Mucosa of descending colon (tissue), 3 donors: ENCODE measurements at places on chromosomes 5 and 9. TPM values are rescaled to one million over a fixed set of nuclear protein-coding genes. Genes with fewer than 3 reads are reported as not detected.

Gene GFI1B
- total RNA-seq: 1.4 TPM

Gene ST8SIA4
- 4.7 TPM for total RNA-seq

Gene PCDHA5
- 0.26 TPM for total RNA-seq

DNA sequence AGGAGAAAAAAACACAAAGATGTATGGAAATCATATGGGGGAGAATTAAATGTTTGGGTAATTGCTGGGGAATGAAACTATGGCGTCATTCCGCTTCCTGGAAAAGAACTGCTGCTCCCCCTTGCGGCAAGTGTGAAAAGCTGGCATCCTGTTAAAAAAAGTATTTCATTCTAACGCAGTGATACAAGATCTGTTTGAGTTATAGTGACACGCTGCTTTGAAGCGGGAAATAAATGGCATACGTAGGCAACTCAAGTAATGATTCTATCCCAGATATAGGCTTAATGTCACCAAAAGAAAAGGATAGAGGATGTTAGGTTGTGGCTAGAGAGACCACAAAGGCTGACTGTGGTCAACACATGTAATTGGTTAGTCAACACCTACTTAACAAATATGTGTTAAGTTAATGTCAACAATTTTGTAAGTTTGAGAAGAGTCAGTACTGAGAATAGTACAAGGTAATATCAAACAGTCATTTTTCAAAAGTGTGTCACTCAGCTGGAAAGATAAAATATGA is 70.2 kb upstream of the ALDH1A1 start:
- no peak for DNase-seq

DNA sequence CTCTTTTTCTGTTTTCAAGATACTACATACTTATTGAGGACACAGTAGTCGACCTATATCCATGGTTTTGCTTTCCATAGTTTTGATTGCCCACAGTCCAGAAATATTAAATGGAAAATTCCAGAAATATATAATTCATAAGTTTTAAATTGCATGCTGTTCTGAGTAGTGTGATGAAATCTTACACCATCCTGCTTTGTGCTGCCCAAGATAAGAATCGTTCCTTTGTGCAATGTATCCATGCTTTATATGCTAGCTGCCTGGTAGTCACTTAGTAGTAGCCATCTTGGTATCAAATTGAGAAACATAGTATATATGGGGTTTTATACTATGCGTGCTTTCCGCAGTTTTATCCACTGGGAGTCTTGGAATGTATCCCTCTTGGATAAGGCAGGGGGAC is 59.0 kb downstream of the CWC27 start:
- DNase-seq: no peak

DNA sequence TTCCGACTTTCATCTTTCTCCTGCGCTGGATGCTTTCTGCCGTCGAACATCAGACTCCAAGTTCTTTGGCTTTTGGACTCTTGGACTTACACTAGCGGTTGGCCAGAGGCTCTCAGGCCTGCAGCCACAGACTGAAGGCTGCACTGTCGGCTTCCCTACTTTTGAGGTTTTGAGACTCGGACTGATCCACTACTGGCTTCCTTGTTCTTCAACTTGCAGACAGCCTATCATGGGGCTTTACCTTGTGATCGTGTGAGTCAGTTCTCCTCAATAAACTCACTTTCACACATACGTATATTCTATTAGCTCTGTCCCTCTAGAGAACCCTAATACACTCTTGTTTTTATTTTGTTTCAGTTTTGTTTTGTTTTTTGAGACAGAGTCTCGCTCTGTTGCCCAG is 10.3 kb downstream of the FKBP15 start:
- DNase-seq: no peak
